Lung (tissue), 17 donors: ENCODE measurements at places on chromosomes 3 and 15. TPM values are rescaled to one million over a fixed set of nuclear protein-coding genes. Genes with fewer than 3 reads are reported as not detected.

TEX9 gene
- total RNA-seq = 46.3 TPM

FANCD2OS gene
- not detected for total RNA-seq

GRCh38 chr15:74664028-74664616 lies 31.7 kb downstream of the EDC3 start:
- H3K27ac ChIP-seq = peak overlapping the region; percentile 86
- H3K36me3 ChIP-seq = no peaks in the 10 kb centered on the region
- H3K4me1 ChIP-seq = peaks cover 6% of the 10 kb centered on the region
- H3K27me3 ChIP-seq = no peaks in the 10 kb centered on the region
- peak; percentile 11 for DNase-seq
- no peak overlapping the region for H3K4me3 ChIP-seq

IFT57 gene
- 175 TPM for total RNA-seq

- H3K36me3 ChIP-seq = no peaks in the 10 kb centered on the region
- H3K4me3 ChIP-seq = no peak overlapping the region
- no peaks in the 10 kb centered on the region for H3K4me1 ChIP-seq
- no peak overlapping the region for H3K27ac ChIP-seq
Observed at GRCh38 chr3:115785782-115786181, 162.5 kb downstream of the GAP43 start.

UPK1B gene
- 0.21 TPM for total RNA-seq

IMPG2 gene
- total RNA-seq = 0.15 TPM

GRCh38 chr3:172629470-172629869 lies 81.4 kb downstream of the NCEH1 start:
- no peak overlapping the region for H3K4me3 ChIP-seq
- DNase-seq = no peak
- no peaks in the 10 kb centered on the region for H3K27me3 ChIP-seq
- H3K36me3 ChIP-seq = peaks cover 2% of the 10 kb centered on the region
- no peak overlapping the region for H3K27ac ChIP-seq

DNA sequence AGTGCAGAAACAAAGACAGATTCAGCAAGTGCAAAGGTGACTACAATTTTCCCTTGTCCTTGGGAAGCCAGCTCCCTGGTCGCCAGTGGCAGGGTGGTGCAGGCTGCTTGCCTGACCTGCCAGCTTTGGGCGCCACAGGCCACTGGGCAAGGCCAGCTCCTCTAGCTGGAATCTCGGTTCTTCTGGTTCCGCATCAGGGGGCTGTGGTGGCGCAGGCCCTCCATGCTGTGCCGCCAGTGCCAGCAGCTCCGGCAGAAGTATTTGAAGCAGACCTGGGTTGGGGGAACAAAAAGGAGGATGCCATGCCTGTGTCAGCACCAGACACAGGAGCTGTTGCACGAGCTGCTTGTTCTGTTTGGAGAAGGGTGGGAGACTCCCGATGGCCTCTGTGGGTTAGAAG lies 4.2 kb upstream of the RPS17 start:
- no peaks in the 10 kb centered on the region for H3K36me3 ChIP-seq
- no peak overlapping the region for H3K4me3 ChIP-seq
- no peaks in the 10 kb centered on the region for H3K27me3 ChIP-seq
- peaks cover 11% of the 10 kb centered on the region for H3K4me1 ChIP-seq
- no peak for DNase-seq

DNA sequence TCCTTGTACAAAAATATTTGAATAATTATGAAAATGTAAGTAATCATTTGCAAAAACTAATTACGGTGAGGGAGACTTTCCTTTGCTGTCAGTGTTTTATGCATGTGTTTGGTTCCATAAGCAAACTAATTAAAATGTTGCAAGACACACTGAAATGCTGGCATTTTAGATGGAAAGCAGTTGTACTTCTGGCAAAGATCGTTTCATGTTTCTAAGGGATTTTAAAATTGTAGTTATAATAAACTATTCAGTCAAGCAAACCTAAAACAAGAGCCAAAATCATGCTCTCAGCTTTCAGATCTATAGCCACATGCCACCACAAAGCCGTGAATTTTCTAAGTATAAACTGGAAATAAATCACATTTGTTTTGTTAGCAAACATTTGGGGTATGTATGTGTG lies 240.1 kb upstream of the ZNF385D start:
- H3K36me3 ChIP-seq = no peaks in the 10 kb centered on the region
- H3K4me3 ChIP-seq = no peak overlapping the region
- H3K27ac ChIP-seq = no peak overlapping the region
- no peaks in the 10 kb centered on the region for H3K27me3 ChIP-seq
- DNase-seq = peak; percentile 58

- no peak overlapping the region for H3K27ac ChIP-seq
- no peaks in the 10 kb centered on the region for H3K4me1 ChIP-seq
- no peaks in the 10 kb centered on the region for H3K27me3 ChIP-seq
- H3K4me3 ChIP-seq = no peak overlapping the region
- DNase-seq = no peak
Observed at GRCh38 chr15:77097248-77097721, 26.4 kb upstream of the TSPAN3 start.

CD80 gene
- 8.6 TPM for total RNA-seq

DNA sequence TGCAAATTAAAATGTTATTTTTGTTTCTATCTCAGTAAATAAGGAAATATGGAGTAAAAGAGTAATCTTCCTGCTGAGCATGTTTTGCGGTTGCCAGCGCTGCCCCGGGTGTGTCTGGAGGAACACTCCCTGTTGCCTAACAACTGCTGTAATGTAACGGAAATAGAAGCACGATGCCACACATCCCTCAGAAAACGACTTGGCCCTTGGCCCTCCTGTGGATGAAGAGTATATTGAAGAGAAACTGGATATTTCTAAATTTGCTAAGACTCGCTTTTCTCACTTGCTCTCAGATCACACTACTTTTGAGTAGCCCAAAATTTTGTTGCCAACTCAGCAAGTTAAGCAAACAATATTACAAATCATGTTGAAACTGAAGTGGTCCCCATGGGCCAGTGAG lies 18.9 kb downstream of the CX3CR1 start:
- DNase-seq = peak; percentile 74
- H3K27me3 ChIP-seq = peaks cover 3% of the 10 kb centered on the region
- H3K27ac ChIP-seq = no peak overlapping the region
- no peaks in the 10 kb centered on the region for H3K36me3 ChIP-seq

- H3K27ac ChIP-seq = no peak overlapping the region
- no peak overlapping the region for H3K4me3 ChIP-seq
- H3K4me1 ChIP-seq = no peaks in the 10 kb centered on the region
- DNase-seq = no peak
Observed at GRCh38 chr15:78726870-78727551, 84.3 kb downstream of the ADAMTS7 start.

- DNase-seq = peak; percentile 77
- no peaks in the 10 kb centered on the region for H3K4me1 ChIP-seq
- H3K36me3 ChIP-seq = no peaks in the 10 kb centered on the region
- H3K27ac ChIP-seq = no peak overlapping the region
Observed at GRCh38 chr3:186025161-186025560, 83.7 kb downstream of the ETV5 start.

GRCh38 chr3:153163756-153164550 lies 1.9 kb downstream of the RAP2B start:
- H3K4me3 ChIP-seq = peak overlapping the region; percentile 37
- H3K4me1 ChIP-seq = peaks cover 5% of the 10 kb centered on the region
- DNase-seq = peak; percentile 64
- no peak overlapping the region for H3K27ac ChIP-seq
- no peaks in the 10 kb centered on the region for H3K36me3 ChIP-seq

- no peaks in the 10 kb centered on the region for H3K27me3 ChIP-seq
- H3K27ac ChIP-seq = no peak overlapping the region
- H3K36me3 ChIP-seq = no peaks in the 10 kb centered on the region
- H3K4me1 ChIP-seq = peaks cover 6% of the 10 kb centered on the region
Observed at GRCh38 chr3:60154011-60154410, 1097.2 kb downstream of the FHIT start.

GRCh38 chr3:170680593-170680992 lies 94.7 kb upstream of the SLC7A14 start:
- H3K27ac ChIP-seq = no peak overlapping the region
- H3K27me3 ChIP-seq = no peaks in the 10 kb centered on the region
- no peak overlapping the region for H3K4me3 ChIP-seq
- no peaks in the 10 kb centered on the region for H3K4me1 ChIP-seq
- no peaks in the 10 kb centered on the region for H3K36me3 ChIP-seq

- no peak overlapping the region for H3K27ac ChIP-seq
- H3K36me3 ChIP-seq = no peaks in the 10 kb centered on the region
- H3K4me1 ChIP-seq = no peaks in the 10 kb centered on the region
- no peak for DNase-seq
Observed at GRCh38 chr3:123123716-123124616, 57.1 kb downstream of the PDIA5 start.

GPR62 gene
- total RNA-seq = not detected

CHL1 gene
- 11.5 TPM for total RNA-seq

EFHB gene
- total RNA-seq = 12.5 TPM

CALML4 gene
- 16.8 TPM for total RNA-seq

CORO2B gene
- total RNA-seq = 5.9 TPM

DNA sequence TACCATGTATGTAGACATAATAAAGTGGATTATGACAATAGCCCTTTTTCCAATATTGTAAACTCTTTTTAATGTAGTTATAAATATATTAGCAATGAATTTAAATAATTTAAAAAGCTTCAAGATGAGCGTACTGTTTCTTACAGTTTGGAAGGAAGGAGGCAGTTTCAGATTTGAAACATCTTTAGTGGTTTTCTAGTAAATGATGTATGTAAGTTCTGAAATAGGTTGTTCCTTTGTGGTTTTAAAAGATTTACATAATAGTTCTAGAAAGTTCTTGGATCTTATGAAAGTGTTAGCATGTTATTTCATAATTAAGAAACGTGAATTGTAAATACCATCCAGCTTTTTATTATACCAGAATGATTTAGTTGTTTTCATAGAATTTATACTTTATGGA lies 16.0 kb downstream of the DNAJC19 start:
- no peaks in the 10 kb centered on the region for H3K4me1 ChIP-seq
- no peak overlapping the region for H3K27ac ChIP-seq
- H3K36me3 ChIP-seq = peaks cover 44% of the 10 kb centered on the region
- no peak overlapping the region for H3K4me3 ChIP-seq
- DNase-seq = no peak
- no peaks in the 10 kb centered on the region for H3K27me3 ChIP-seq
